ENCODE measurements at places on chromosomes 7 and 10.

- DNase-seq = no peak
These were observed 9.2 kb downstream of the TLX1 start for GRCh38 chr10:101140084-101140949.

GRCh38 chr10:95431900-95432342, 129.2 kb downstream of the SORBS1 start:
- no peak for DNase-seq

DNA sequence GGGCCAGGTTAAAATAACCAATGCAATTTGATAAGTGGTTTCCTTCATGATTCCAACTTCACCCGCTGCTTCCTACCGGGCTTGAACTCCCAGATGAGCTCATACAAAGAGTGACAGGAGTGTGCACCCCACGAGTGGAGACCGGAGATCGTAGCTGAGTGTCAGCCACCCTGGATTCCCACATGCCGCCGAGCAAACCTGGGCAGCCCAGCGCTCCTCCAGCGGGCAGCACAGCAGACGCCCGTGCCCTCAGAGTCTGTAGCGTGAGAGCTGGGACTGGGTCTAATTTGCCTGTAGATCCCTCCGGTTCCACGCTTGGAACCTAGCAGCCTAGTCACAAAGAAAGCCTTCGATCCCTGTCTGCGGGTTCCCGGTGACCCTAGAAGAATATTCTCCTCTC, 476.1 kb upstream of the MGMT start:
- DNase-seq = no peak

- no peak for DNase-seq
These were observed 5.8 kb downstream of the KIAA1217 start for GRCh38 chr10:24214762-24215161.

- no peak for DNase-seq
These were observed 139.9 kb downstream of the KCNMA1 start for GRCh38 chr10:77497748-77498147.

- DNase-seq = no peak
These were observed 66.6 kb downstream of the MINDY3 start for GRCh38 chr10:15793664-15794063.

GRCh38 chr7:25707768-25708620, 444.0 kb upstream of the NFE2L3 start:
- no peak for DNase-seq

DNA sequence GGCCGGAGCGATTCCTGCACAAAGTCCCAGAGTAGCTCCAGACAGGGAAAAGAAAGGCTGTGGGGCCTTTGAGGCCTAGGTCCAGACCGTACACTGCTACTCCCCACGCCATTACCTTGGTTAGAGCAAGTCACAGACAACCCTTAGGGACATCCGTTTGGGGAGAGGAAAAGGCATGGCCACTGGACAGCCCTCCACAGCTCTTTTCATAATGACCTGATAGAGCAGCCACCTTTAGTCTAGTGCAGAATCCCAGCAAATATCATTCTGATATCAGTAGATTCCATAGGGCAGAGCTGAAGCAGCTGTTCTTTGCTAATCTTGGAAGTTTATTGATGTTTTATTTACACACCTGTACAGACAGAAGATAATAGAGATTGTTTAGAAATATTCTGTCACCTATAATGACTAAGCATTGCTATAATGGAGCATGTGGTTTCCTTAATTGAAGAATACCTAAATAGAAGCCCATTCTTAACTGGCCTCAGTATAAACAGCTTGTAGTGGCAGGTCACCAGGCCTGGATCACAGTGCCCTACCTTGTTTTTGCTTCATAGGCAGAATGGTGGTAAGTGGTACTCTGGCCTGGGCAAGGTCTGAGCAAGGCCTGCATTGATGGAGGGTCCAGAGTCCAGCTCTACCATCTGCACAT, 27.9 kb downstream of the OGDH start:
- DNase-seq = no peak

GRCh38 chr7:127504715-127505114, 80.7 kb downstream of the GCC1 start:
- peak; percentile 25 for DNase-seq

- DNase-seq = no peak
These were observed 380.7 kb upstream of the SHH start for GRCh38 chr7:156192921-156193320.

GRCh38 chr10:16870331-16870730, 53.1 kb upstream of the RSU1 start:
- no peak for DNase-seq

DNA sequence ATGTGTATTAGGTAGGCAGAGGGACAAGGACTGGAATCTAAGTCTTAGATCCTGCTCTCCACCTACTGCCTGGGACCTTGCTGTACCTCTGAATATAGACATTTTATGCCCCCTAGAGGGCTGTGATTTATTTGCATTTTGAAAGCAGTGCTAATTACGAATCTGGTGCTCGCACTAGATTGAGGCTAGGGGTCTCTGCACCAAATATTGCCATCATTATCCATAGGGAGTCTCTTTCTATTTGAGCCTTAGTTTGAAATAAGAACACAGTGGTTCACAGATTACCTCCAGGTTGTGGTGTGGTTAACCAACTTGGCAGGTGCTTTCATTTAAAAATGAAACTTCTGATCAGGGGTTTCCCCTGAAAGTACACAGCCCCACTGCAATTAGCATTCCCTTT, 41.8 kb downstream of the CNNM1 start:
- DNase-seq = peak; percentile 20

DNA sequence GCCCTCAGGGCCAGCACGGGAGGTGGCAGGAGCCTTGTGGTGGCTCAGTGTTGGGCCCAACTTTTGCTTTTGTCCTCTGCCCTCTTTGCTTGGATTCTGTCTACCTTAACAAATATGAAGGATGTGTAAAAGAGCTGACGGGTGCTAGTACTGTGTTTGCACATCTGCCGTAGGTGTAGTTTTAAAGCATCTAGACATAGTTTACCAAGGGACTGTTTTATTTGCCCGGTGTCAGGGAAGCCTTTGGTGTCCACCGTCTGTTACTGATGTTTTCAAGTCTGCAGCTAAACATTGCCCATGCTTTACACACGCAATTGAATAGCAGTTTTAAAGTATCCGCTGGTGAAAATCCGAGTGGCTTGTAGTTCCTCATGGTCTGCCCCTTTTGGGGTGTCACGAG, 87.8 kb downstream of the DYNC2I1 start:
- no peak for DNase-seq

All from Calu3 (cell line).